ENCODE measurements at places on chromosomes 5 and 9.

DNA sequence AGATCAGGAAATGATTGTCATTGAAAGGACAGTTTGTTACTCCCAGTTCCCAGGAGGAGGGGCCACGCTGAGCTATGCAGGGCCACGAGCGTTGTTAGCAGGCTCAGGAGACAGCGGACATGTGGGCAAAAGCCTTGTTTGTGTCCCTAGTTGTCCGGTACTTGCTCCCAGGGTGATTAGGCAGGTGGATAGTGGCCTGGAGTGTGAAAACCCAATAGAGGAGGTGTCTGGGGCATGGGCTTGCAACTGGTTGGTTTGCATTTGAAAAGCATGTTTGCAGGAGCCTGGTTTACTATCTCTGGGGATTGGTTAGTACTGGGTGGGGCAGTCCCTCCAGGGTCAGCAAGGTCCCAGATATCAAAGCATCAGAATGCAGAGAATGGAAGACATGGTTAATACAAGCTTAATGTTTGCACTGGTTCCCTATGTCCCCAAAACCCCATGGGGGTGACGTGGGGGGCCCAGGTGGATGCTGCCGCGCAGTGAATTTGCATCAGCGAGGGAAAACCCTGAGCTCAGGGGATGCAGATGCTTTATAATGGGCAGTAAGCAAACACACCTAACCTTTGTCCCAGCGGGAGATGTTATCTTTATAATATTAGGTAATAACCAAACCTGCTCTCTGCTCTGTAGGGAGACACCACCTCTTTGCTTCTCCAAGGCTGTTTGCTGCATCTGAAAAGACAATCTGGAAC lies 39.7 kb downstream of the ROPN1L start:
- DNase-seq: no peak

- no peak for DNase-seq
These were observed 1.3 kb downstream of the MED10 start for GRCh38 chr5:6376974-6377520.

DNA sequence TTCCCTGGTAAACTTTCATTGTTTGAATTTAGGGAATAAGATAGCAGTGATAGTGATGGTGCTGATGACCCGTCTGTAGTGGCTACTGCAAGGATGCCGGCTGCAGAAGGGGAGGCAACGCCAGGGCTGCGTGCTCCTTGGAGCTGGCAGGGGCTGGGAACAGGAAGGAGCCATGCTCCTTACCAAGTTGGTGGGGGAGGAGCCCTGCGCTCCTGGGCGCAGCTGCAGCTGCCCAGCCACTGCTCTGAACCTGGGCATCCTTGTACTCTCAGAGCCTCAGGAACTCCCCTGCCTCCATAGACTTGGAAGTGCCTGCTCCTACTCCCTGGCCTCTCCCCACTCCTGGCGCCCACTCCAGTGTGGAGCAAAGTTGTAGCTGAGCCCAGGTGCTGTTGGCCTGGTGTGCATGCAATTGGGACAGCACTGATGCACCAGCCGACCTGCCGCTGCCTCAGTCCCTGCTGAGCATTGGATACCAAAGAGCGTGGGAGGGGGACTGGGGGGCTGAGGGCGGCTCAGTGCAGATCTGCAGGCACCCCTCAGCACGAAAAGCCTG lies 585.1 kb upstream of the FAM174A start:
- no peak for DNase-seq

GRCh38 chr5:42993516-42994245 lies 46.4 kb downstream of the ANXA2R start:
- no peak for DNase-seq

GRCh38 chr9:94534901-94535300 lies 20.0 kb upstream of the PCAT7 start:
- no peak for DNase-seq

GRCh38 chr9:35357116-35357515 lies 132.8 kb upstream of the RUSC2 start:
- DNase-seq: no peak

- no peak for DNase-seq
These were observed 311.0 kb upstream of the IRX4 start for GRCh38 chr5:2193542-2194235.

DNA sequence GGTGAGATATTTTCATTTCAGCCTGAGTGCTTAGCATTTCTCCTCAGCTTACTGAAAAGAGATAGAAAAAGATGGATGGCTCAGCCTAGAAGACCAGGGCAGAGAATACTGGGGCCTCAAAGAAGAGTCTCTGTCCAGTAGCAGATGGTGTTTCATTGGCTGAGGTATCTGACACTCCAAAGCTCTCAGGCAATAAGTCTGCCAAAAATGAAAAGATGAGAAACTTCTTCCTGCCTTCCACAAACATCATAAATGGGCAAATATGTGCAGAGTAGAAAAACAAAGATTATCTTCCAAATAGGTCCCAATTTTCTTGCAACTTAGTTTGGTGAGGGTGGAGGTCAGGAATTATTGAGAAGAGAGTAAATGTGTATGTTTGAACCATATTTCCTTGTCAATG lies 87.4 kb upstream of the ICE1 start:
- no peak for DNase-seq

GRCh38 chr5:104643320-104643719 lies 1080.7 kb upstream of the NUDT12 start:
- peak; percentile 21 for DNase-seq

GRCh38 chr5:40552981-40553380 lies 126.7 kb upstream of the PTGER4 start:
- no peak for DNase-seq

GRCh38 chr9:115305543-115305942 lies 187.6 kb upstream of the TNC start:
- no peak for DNase-seq

GRCh38 chr9:18263377-18263776 lies 210.6 kb upstream of the ADAMTSL1 start:
- no peak for DNase-seq

Data from MCF 10A (cell line).